Fibroblast of upper back skin (primary cell): ENCODE measurements at places on chromosomes 4 and X.

DNA sequence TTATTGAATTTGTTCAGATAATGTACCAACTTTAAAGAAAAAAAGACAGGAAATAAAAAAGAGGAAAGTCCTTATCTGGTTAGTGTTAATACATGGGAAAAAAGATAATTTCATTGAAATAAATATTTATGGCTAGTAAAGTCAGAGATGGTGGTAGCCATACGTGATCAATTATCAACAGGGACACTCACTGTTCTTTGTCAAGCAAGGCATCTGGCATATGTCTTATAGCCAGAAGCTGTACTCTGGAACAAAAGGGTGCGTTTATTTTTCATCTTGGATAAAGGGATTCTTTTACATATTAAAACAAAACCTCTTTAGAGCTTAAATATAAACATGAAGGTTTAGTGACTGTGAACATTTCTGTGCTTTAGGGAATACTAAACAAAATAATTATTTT, 26.7 kb downstream of the HDX start:
- no peak for DNase-seq

DNA sequence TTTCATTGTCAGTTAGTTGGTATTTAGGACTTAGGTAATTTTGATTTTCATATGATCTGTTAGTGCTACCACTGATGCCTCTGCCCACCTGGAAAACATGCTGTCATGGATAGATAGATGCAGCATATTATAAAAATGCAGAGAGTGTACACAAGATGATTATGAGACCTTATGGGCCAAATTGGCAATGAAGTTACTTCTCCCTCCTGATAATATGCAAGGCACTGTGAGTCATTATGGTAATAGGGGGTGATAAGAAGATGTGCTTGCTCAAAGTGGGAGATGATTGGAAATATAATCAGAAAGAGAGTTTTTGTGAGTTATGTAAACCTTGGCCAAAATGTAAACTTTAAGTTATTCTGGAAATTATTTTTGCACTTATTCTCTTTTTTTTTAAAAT, 56.6 kb upstream of the RHOH start:
- DNase-seq = no peak

DNA sequence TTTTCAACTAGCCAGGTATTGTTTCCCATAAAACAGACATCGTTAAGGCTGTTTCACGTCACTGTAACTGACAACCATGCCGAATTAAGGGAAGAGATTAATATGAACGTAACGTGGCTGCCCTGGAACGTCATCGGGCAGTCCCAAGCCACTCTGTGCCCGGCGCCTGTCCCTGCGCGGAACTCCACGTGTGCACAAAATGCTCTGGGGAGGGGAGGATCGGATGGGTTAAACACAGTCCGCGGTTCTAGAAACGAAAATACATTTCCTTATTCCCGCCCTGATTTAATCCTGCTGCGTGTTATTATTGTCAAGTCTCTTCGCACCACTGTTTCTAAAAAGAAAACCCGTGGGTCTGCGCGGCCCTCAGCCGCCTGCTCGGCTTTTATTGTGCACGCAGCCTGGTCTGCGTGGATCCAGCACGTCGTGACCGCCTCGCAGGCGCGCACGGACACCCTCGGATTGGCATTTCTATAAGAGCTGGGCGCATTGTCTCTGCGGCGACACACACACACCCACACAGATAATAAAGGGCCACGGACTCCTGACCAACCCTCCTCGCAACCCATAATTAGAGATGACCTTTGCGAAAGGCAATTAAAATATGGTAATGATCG, 69.6 kb upstream of the BCOR start:
- no peak for DNase-seq

DNA sequence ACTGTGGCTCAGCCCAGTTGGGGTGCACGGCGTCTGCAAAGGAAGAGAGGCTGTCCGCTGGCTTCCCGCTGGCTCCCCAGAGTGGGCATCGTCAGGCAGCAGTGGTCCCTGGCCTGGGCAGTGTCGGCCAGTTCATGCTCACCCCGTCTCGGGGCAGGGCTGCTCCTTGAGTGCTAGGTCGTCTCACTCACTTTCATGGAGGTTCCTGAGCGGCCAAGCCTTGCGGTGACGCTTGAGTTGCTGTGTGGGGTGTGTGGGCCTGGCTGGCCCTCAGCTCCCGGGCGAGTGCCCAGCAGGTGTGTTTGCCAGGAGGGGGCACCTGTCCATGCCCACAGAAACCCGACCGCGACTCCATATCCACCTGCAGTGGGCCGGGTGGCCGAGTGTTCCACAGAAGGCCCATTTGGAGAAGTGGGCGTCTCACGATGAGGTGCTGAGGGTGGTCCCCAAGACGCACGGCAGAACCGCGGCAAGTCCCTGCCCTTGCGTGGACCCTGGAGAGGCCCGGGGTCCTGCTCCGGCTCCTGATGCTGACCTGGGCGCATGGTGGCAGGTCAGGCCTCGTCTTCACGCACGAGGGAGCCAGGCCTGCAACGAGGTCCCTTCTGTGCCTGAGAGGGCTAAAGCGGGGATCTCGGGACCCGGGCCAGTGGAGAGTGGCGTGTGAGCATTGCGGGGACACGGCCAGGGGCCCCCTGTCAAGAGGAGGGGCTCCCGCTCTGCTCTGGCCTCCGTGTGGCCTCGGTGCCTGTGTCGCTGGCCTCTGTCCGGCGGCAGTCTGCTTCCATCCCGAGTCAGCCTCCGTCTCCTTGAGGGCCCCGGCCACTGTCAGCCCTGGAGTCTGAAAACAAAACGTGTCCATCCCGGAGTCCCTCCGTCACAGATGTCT, 18.5 kb upstream of the UVSSA start:
- DNase-seq = no peak

DNA sequence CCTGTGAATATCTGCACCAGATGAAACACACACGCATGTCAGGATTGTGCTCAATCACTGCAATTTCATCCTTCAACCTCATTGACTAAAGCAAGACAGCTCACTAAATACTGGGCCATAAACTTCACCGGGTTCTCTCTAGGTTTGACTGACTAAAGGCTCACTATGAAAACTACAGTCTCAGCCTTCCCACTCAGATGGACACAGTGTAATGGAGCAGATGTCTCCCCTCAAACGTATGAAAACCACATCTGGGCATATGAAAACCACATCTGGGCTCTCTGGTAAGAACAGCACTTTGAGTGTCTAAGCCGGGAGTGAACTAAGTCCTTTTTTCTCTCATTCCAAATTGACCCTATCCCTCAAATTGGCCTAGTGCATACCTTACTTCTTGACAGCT, 15.2 kb downstream of the GEMIN8 start:
- DNase-seq = no peak
